Hepatocyte (in vitro differentiated cells): ENCODE measurements at places on chromosomes 2 and 18. TPM values are rescaled to one million over a fixed set of nuclear protein-coding genes. Genes with fewer than 3 reads are reported as not detected.

The DCC gene
- polyA plus RNA-seq: 0.52 and 1.0 TPM in 2 replicates

The SEPTIN10 gene
- 35.7 and 38.7 TPM in 2 replicates for polyA plus RNA-seq

- H3K27ac ChIP-seq: no peak overlapping the region
- no peaks in the 10 kb centered on the region for H3K36me3 ChIP-seq
- H3K4me3 ChIP-seq: no peak overlapping the region
- no peaks in the 10 kb centered on the region for H3K27me3 ChIP-seq
Observed at GRCh38 chr2:157404363-157404762, 39.5 kb downstream of the CYTIP start.

The VWA3B gene
- polyA plus RNA-seq: 0.80 TPM in 1 of 2 replicates, not detected in the other

DNA sequence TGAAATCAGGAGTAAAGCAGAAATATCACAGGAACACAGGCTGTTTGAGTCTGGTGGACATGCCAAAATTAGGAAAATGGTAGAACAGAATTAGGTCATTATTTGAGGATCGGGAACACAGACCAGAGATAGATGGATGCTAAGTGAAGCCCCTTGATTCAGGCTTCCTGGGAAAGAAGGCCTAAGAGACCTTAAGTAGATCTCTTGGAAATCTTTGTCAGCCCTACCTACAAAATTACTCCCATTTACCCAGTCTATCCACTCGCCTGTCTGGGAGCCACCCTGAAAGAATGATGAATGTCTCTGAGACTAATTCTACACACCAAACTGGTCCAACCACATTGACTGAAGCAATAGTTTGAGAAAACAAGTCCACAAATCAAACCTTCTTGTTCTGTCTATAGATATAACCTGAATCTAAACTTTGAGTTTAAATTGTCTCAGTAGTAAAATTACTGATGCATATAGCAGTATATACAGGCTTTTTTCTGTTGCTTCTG lies 36.6 kb upstream of the TANK start:
- peaks cover 26% of the 10 kb centered on the region for H3K4me1 ChIP-seq
- H3K27ac ChIP-seq: peak overlapping the region; percentile 81
- no peak for DNase-seq
- no peaks in the 10 kb centered on the region for H3K27me3 ChIP-seq

- H3K36me3 ChIP-seq: no peaks in the 10 kb centered on the region
- DNase-seq: no peak
Observed at GRCh38 chr2:229269941-229270340, 1.1 kb downstream of the PID1 start.

The MEP1B gene
- 0.22 TPM in 1 of 2 replicates, not detected in the other for polyA plus RNA-seq

DNA sequence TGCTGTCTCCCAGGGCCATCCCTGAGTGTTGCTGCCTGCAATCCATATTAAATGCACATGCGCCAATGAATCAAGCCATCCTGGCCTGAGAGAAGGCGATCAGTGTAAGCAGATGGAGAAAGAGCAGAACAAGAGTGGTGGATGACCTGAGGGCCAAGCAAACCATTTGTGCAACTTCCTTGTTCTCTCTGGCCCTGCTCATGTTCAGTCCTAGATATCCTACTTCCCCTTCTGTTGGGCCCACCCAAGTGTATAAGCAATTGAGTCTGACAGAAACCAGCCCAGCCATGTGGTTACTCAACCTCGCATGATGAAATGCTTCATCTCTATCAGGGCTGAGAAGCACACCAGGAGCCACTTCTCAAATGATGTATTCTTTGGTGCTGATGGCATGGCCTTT lies 383.1 kb upstream of the ID2 start:
- DNase-seq: peak; percentile 56
- H3K27ac ChIP-seq: no peak overlapping the region
- no peaks in the 10 kb centered on the region for H3K27me3 ChIP-seq
- H3K36me3 ChIP-seq: no peaks in the 10 kb centered on the region
- no peaks in the 10 kb centered on the region for H3K4me1 ChIP-seq

The GPD2 gene
- 6.7 and 10.8 TPM in 2 replicates for polyA plus RNA-seq

- H3K27me3 ChIP-seq: peaks cover 22% of the 10 kb centered on the region
- H3K4me3 ChIP-seq: no peak overlapping the region
- H3K36me3 ChIP-seq: no peaks in the 10 kb centered on the region
- H3K4me1 ChIP-seq: peaks cover 5% of the 10 kb centered on the region
Observed at GRCh38 chr2:71458413-71459083, 5.2 kb downstream of the DYSF start.

The ZNF521 gene
- 9.0 and 11.1 TPM in 2 replicates for polyA plus RNA-seq

The CD207 gene
- 0.29 TPM in 1 of 2 replicates, not detected in the other for polyA plus RNA-seq

The STPG4 gene
- polyA plus RNA-seq: 0.19 TPM in 1 of 2 replicates, not detected in the other

DNA sequence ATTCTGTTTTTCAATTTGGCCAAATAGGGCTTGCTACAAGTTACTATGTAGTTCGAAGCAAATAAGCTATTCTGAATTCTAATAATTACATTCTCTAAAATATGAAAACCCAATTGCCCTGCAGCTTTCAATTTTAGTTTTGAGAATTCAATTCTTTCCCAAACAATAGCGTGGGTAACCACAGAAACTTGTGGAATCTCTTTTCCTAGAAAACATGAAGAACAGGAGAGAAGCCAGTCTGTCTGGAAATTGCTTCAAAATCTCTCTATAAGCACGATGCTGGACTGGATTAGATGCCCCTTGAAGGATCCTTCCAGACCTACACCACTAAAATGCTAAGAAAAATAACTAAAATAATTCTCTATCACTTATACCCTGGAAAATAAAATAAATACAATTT lies 115.0 kb downstream of the THADA start:
- no peak overlapping the region for H3K27ac ChIP-seq
- H3K36me3 ChIP-seq: no peaks in the 10 kb centered on the region
- no peak for DNase-seq
- no peaks in the 10 kb centered on the region for H3K27me3 ChIP-seq
- no peak overlapping the region for H3K4me3 ChIP-seq

The NEU2 gene
- not detected in 2 replicates for polyA plus RNA-seq

GRCh38 chr18:39389800-39390379 lies 1824.3 kb upstream of the CELF4 start:
- H3K4me3 ChIP-seq: no peak overlapping the region
- no peak for DNase-seq
- no peaks in the 10 kb centered on the region for H3K27me3 ChIP-seq
- H3K27ac ChIP-seq: no peak overlapping the region

DNA sequence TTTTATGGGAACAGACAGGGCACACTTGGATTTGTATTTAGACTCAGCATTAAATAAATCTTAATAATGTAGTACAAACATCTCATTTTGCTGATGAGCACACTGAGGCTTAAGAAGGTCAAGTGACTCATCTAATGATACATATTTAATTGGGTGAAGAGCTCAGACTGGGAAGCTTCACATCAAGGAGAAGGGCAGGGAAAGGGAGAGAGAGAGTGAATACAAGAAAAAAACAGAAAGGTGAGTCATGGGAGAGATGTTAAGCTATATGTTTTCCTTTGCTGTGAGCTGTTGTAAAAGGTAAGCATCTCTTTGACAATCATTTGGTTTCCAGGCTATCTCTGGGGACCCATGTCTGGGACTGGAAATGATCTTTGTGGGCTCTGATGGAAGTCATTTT lies 277.8 kb downstream of the SETBP1 start:
- no peaks in the 10 kb centered on the region for H3K27me3 ChIP-seq
- no peaks in the 10 kb centered on the region for H3K4me1 ChIP-seq
- no peak overlapping the region for H3K4me3 ChIP-seq
- H3K27ac ChIP-seq: no peak overlapping the region
- no peak for DNase-seq

- no peak overlapping the region for H3K27ac ChIP-seq
- no peaks in the 10 kb centered on the region for H3K36me3 ChIP-seq
- no peak for DNase-seq
- no peaks in the 10 kb centered on the region for H3K4me1 ChIP-seq
Observed at GRCh38 chr2:119190321-119191111, 32.0 kb upstream of the C1QL2 start.

- no peaks in the 10 kb centered on the region for H3K4me1 ChIP-seq
- H3K36me3 ChIP-seq: no peaks in the 10 kb centered on the region
- H3K27me3 ChIP-seq: no peaks in the 10 kb centered on the region
- H3K27ac ChIP-seq: no peak overlapping the region
- H3K4me3 ChIP-seq: no peak overlapping the region
- DNase-seq: no peak
Observed at GRCh38 chr2:54947136-54947535, 103.1 kb downstream of the RTN4 start.

DNA sequence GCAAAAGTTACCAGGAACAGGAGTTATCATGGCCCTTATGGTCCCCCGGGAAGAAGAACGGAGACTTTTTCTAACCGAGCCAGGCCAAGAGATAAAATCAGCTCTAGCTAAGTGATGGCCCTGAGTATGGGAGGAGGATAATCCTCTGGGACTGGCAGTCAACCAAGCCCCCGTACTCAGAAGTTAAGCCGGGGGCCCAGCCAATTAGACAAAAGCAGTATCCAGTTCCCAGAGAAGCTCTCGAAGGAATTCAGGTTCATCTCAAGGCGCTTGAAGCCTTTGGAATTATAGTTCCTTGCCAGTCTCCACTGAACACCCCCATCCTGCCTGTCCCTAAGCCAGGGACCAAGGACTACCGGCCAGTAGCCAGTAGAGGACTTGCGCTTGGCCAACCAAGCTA lies 365.3 kb upstream of the TCF4 start:
- no peaks in the 10 kb centered on the region for H3K27me3 ChIP-seq
- H3K4me1 ChIP-seq: no peaks in the 10 kb centered on the region
- no peak for DNase-seq
- H3K36me3 ChIP-seq: no peaks in the 10 kb centered on the region
- no peak overlapping the region for H3K4me3 ChIP-seq

The ALPG gene
- 0.08 and 0.86 TPM in 2 replicates for polyA plus RNA-seq

DNA sequence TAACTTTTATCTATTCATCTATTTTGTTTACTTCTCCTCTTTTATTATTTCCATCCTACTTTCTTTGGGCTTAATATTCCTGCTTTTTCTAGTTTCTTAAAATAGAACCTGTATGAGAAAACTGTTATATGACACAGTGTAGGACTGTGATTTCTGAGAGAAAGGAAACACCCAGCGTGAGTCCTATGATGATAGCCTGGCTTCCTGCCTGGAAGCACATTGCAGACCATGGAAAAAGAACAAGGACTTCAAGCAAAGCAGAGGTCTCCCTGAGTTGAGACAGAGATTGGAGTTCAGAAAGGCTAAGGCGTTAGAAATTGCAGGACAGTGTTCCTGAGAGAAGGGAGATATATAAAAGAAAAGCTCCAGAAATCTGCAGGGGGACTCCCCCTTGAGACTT lies 7.8 kb downstream of the RBM44 start:
- no peak for DNase-seq
- H3K27me3 ChIP-seq: no peaks in the 10 kb centered on the region
- H3K4me3 ChIP-seq: no peak overlapping the region
- H3K27ac ChIP-seq: no peak overlapping the region
- no peaks in the 10 kb centered on the region for H3K4me1 ChIP-seq
- no peaks in the 10 kb centered on the region for H3K36me3 ChIP-seq

DNA sequence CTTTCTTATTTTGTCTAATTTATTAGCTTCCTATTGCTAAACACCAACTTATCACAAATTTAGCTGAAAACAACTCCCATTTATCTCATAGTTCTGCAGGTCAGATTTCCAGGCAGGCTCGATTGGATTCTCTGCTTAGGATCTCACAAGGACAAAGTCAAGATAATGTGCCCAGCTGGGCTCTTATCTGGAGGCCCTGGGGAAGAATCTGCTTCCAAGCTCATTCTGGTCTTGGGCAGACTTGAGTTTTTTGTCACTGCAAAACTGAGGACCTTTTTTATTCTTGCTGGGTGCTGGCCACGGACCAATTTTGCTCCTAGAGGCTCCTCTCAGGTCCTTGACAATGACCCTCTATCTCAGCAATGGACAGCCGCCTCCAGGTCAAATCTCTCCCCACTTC lies 215.5 kb downstream of the TRIB2 start:
- H3K36me3 ChIP-seq: no peaks in the 10 kb centered on the region
- peaks cover 5% of the 10 kb centered on the region for H3K4me1 ChIP-seq
- no peak for DNase-seq
- no peak overlapping the region for H3K27ac ChIP-seq
